ENCODE measurements at places on chromosomes 2 and 18.

GRCh38 chr2:138565230-138565598 lies 63.6 kb downstream of the SPOPL start:
- no peak for DNase-seq

- peak; percentile 77 for DNase-seq
These were observed at the start of gene CNRIP1 for GRCh38 chr2:68319398-68320117. CNRIP1 (minus strand) TSS chr2:68319949; CDS start chr2:68319400, 549 bp downstream.

DNA sequence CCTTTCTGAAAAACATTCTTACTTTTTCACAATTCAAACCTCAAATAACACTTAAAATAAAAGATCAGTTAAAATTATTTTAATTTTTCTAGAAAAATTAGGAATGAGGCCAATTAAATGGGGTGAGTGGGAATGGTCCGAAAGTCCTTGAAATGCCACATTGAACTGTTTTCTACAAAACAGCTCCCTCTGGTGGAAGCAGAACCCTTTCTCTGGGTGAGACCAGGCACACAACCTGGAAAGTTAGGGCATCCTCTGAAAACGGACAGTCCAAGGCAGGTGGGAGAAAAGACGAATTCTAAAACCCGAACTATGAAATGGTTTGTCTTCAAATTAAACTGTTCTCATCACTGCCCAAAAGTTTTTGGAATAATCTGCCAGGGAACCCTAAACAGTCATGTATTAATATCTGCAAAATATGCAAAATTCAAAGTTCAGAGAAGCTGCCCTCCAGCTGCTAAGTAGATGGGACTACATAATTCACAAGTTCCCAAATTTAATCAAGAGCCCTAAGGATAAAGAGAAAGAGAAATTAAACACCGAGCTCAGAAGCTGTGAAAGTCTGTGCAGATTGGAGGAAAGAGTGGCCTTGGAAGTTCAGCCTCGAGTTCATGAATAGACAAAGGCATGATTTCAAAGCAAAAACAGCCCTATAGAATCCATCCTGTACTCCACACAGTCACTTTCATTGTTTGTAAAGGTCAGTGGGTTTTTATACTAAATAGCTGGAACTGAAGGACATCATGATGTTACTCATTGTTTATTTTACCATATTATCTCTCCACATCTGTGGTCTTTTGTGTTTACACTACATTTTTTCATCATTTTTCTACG lies 108.3 kb downstream of the PIEZO2 start:
- DNase-seq: peak; percentile 80

- no peak for DNase-seq
These were observed 23.8 kb downstream of the KCNK3 start for GRCh38 chr2:26716340-26716739.

GRCh38 chr2:67996772-67997527 lies 65.9 kb downstream of the C1D start:
- no peak for DNase-seq

GRCh38 chr18:5393779-5394178 lies 98.3 kb upstream of the ZBTB14 start:
- DNase-seq: peak; percentile 15

Measured in fibroblast of lung (primary cell).